ENCODE measurements at places on chromosomes 3 and 15.

- no peak for DNase-seq
These were observed 211.9 kb downstream of the ULK4 start for GRCh38 chr3:41749988-41750387.

GRCh38 chr3:38454178-38454883 lies 641 bp downstream of the ACVR2B start:
- DNase-seq = no peak

DNA sequence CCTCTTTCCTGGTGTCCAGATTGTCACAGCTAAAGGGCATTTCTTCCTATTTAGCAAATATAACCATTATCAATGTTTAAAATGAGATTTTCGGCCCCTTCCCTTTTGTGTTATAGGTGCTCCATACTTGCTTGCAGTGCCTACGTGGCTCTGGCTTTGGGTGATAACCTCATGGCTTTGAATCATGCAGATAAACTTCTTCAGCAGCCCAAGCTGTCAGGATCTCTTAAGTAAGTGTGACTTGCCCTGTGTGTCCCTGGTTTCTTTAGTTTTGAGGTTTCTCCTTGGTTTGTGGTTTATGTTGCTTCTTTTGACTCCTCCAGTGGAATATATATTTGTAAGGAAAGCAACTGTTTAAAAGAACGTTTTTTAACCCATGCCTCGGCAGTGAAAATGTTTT lies 58.5 kb upstream of the TRIM71 start:
- no peak for DNase-seq

DNA sequence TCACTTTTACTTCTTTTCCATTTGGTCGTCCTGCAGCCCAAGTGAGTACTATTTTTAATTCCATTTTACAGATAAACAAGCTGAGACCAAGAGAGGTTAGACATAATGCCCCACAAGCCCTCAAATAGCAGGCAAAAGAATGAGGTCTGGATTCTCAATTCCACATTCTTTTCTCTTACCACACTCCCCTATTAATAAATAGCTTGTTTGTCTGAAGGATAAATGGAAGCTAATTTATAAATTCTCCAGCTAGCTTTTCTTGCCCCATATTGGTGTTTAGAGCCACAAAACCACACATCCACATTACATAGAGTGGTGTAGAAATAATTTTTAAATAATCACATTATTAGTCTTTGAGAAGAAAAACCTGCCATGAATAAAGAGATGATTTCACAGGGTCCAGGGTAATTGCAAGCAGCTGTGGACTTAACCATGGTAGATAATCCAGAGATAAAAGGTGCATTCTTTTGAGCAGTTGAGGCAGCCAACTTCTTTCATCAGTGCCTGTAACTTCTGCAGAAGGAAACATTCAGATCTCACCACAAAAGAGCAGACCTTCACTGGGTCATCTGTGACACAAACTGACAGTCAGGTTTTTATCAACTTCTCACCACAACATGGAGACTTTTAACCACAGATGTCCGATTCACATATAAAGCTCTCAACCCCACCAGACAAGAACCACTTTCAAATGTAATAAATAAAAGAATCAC lies 313.4 kb upstream of the STT3B start:
- no peak for DNase-seq

DNA sequence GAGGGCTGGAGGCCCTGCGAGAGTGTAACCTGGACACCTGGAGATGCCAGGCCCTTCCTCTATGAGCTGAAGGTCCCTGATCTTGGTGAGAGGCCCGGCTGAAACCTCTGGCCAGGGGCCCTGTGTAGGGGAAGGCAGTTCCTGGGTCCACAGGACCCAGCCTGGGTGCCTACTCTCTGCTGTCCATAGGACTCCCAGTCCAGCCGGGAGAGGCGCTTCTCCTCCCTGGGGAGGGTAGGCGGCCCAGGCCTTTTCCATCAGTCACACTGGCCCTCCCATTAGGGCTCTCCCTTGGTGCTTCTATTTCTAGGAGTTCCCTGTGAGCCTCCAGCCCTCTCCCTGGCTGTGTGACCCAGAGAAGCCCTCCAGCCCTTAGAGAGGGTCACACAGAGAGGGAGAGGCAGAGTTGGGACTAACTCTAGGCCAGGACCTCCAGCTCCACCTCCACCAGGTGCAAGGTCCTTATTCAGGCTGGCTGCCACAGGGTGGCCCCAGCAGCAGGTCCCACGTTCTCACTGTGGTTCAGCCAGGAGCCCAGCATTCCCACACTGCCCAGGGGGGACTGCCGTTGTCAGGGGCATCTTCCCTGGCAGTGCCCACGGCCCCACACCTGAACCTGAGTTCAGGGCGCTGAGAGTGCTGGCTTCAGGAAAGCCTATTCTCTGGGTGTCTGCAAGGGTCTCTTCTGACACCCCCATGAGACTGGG lies 146.8 kb downstream of the SMAD6 start:
- no peak for DNase-seq

DNA sequence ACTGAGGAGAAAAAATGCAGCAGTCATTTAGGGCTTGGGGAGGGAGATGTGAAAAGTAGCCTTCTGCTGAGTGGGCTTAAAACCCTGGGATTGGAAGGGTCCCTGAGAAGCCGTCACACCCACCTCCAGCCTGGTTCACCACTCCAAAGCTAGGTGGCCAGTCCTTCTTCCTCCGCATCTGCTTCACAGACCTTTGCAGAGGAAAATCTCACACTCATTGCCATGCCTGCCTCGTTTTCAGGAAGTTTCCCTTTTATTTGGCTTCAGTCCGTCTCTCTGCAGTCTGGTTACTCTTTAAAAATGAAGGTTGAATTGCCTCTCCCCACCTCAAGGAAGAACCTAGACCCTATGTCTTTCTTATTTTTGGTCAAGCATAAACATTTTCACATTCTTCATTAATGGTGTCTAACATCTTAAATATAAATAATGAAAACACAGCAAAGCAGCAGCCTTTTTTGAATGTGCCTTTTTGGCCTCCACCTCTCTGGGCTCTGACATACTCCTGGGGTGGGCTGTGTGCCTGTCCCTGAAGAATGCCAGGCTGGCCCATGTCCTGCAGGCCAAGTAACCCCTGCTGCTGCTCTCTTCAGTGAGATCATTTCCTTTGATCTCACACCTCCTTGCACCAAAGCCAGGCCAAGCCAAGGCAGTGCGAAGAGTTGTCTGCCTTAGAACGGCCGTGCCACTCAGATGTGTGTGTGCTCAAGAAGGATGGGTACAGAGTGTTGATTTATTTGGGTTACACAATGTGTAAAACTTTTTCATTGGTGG lies 11.0 kb downstream of the MRAS start:
- no peak for DNase-seq

GRCh38 chr3:79672075-79672474 lies 95.7 kb downstream of the ROBO1 start:
- no peak for DNase-seq

GRCh38 chr15:31311735-31312619 lies 14.7 kb upstream of the KLF13 start:
- no peak for DNase-seq

GRCh38 chr3:13425689-13426088 lies 5.6 kb upstream of the NUP210 start:
- DNase-seq = no peak

DNA sequence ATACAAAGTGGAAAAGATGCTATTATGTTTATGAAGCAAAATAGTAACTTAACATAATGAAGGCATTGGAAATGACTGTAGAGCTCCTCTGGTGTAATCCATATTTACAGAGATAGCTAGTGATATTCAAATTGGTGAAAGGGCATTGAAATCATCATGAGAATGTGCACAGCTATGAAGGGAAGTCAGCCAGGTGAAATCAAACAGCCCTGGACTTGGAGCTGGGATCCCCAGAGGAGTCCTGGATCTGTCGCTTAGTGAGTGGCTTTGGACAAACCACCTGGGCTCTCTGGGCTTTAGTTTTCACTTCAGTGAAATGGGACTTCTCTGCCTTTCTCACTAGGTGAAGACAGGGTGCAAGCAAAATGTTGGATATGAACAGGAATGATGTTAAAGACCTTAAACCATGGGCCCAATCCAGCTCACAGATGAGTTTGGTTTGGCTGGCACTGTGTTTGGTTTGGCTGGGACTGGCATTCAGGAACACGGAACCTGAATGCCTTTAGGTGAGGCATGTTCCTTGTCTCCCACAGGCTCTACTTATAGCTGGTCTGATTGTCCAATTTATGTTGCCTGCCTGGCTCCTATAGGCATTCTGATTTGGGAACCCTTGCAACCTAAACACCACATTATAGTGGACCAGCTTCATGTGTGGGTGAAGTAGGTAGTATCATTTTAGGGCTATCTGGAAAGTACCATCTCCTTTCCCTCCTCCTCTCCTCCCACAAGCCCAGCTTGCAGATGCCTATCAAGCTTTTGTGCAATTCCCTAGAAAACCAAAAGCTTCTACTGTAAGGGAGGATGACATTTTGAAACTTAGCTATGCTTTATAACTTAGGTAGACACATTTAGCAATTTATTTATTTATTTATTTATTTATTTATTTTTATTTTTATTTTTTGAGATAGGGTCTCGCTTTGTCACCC lies 110.6 kb upstream of the TNFAIP8L3 start:
- DNase-seq = peak; percentile 70

DNA sequence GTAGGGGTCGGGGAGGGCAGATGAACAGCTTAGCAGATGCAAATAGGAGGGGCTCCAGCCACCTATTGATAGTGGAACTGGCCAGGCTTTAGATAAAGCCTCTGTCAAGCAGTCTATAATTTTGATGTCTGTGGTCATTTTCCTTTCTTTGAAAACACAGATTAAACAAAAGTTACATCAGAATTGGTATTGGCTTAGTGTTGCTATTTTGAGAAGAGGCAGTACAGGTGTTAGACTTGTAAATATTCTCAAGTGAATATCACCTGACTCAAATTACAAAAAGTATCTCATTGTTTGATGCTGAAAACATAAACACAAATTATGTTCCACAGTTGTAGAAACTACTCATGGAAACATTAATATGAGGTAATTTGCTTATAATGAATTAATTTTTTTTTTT lies 18.1 kb downstream of the GHRL start:
- DNase-seq = no peak

GRCh38 chr3:195045481-195046210 lies 225.3 kb downstream of the XXYLT1 start:
- DNase-seq = no peak

DNA sequence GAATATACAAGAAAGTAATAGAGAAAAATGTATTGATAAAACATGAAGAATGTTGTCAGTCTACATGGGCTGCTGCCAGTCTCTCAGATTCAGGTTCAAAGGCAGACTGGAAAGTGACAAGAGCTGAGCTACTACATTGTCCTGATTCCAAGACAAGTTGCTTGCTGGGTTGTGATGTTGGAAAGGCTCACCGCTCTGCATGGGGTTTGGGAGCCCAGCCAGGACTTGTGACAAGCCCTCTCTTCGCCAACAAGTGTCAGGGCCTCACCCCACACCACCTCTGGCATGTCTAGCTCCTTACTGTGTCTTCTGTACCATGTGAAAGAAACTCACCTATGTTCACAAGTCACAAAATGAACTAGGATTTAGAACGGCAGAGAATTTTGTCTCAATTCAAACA lies 43.0 kb upstream of the SH3GL3 start:
- DNase-seq = peak; percentile 46

DNA sequence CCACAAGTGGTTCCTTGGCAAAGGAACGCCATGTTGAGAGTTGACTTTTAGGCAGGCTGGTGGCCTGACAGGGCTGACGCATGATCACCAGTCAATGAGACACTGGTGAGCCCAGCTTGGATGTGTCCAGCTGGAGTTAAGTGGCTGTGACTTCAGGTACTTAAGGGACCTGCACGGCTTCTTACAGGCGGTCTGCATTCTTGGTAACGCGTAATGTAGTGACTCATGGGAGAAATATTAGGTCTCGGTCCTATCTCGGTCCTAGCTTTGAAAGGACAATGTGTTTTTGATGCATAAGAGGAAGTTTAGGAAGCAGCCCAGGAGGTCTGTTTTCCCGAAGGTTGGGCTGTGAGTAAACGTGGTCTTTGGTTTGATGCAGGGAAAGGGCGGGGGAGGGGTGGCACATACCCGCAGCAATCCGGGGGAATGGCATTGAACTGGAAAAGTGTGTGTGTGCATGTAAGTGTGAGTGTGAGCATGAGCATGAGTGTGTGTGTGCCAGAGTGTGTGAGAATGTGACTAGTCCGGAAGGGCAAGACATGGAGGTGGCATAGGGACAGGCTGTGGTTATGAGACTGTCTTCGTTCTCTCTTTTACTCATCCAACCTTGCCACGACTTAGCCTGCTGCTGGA lies 55.3 kb downstream of the FAM43A start:
- DNase-seq = no peak

GRCh38 chr3:140748903-140749302 lies 71.0 kb downstream of the TRIM42 start:
- no peak for DNase-seq

DNA sequence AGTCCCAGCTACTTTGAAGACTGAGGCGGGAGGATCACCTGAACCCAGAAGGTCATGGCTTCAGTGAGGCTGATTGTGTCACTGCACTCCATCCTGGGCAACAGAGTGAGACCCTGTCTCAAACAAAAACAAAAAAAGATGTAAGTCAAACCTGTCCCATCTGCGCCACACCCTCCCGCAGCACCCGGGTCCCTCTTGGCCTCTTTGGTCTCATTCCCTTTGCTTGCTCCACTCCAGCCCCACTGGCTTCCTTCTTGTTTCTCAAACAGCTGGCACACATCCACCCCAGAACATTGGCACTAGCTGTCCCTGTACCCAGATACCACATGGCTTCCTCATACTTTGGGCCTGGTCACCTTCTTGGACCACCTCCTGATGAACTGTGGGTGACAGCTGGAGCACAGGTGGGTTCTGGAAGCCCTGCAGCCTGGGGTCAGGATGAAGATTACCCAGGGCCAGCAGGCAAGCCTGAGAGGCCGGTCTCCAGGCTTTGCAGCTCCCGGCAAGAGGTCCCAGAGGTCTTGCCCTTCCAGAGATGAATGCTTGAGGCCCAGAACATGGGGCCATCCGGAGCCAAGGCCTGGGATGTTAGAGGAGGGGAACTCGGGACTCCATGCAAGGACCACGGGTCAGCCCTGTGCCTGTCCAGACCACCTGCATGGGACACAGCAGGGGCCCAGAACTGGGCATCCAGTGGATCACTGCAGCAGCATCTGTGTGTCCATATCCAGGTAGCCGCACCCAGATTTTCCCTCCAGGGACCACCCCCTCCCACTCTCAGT lies 10.9 kb upstream of the GATA2 start:
- DNase-seq = no peak

DNA sequence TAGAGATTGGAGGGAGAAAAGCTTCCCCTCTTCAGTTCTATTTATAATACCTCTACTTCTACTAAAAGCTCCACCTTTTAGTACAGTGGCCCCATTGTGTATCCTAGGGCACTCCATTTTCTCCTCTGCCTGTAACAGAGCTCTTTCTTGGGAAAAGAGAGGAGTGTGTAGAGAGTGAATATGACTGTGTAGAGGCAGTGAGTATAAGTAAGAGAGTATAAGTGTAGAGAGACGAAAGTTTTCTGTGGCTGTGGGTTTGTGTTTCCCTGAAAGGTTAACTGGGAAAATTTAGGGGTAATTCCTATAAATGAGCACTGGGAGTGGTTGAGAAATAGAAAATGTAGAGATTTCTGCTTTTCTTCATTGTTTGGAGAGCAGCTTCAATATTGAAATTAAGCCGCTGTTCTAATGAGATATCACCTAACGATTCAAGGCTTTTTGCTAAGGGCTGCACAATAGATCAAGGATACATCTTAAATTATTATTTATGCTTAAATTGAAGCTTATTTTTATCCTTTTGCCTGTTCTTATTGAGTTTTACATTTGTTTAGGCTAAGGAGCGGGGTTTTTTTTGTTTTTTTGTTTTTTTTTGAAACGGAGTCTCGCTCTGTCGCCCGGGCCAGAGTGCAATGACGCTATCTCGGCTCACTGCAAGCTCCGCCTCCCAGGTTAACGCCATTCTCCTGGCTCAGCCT lies 6.9 kb downstream of the IQGAP1 start:
- DNase-seq = no peak

- DNase-seq = no peak
These were observed 33.5 kb downstream of the ABCC5 start for GRCh38 chr3:183984127-183984740.

Data from LNCaP clone FGC (cell line).